ENCODE measurements at places on chromosomes 6 and 20. TPM values are rescaled to one million over a fixed set of nuclear protein-coding genes. Genes with fewer than 3 reads are reported as not detected.

Gene OOEP
- total RNA-seq = 0.47 TPM

Gene CENPW
- 54.1 TPM for total RNA-seq

DNA sequence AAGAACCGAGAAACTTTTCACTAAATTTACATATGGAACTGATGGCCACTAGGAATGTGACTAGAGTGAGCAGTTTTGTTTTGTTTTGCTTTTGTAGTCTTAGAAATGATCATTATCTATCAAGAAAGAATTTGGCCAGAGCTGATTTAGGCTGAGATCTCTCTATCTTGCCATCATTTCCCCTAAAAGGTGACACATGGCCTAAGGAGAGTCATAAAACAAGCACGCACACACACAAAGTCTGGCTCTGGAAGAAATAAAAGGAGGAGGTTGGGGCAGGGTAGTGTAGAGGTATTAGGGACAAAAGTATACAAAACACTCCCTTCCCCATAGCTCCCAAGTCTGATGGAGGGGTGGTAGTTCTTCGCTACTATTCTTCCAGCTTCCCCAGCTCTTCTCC lies 56.4 kb downstream of the RIPOR2 start:
- H3K27ac ChIP-seq = no peak overlapping the region
- H3K36me3 ChIP-seq = peaks cover 44% of the 10 kb centered on the region
- no peaks in the 10 kb centered on the region for H3K27me3 ChIP-seq
- no peak for DNase-seq
- no peak overlapping the region for H3K4me3 ChIP-seq
- peaks cover 72% of the 10 kb centered on the region for H3K4me1 ChIP-seq

GRCh38 chr6:21173031-21173430 lies 420.5 kb upstream of the SOX4 start:
- no peak for DNase-seq
- H3K27me3 ChIP-seq = no peaks in the 10 kb centered on the region
- no peaks in the 10 kb centered on the region for H3K4me1 ChIP-seq
- H3K4me3 ChIP-seq = no peak overlapping the region
- H3K36me3 ChIP-seq = no peaks in the 10 kb centered on the region

DNA sequence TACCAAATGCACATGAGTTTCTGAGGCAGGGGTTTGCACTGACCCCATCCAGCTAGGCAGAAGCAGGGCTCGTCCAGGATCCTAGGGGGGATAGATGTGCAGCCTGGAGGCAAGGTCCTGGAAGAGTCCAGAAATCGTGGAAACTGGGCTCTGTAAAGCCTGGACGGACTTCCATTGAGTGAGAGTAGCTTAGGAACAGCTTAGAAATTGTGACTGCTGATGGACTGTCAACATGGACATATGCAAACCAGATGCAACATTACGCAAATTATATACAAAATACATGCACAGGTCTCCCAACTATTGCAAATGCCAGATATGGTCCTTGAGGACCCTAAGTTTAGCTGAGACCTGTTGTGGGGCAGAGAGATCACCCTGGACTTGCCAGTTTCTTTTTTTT lies 4.8 kb upstream of the EMILIN3 start:
- no peaks in the 10 kb centered on the region for H3K36me3 ChIP-seq
- no peak for DNase-seq
- no peak overlapping the region for H3K27ac ChIP-seq
- H3K4me1 ChIP-seq = no peaks in the 10 kb centered on the region

GRCh38 chr20:16257021-16257420 lies 316.2 kb downstream of the KIF16B start:
- H3K4me1 ChIP-seq = no peaks in the 10 kb centered on the region
- H3K4me3 ChIP-seq = no peak overlapping the region
- no peak overlapping the region for H3K27ac ChIP-seq
- no peaks in the 10 kb centered on the region for H3K27me3 ChIP-seq
- DNase-seq = no peak

- no peak overlapping the region for H3K4me3 ChIP-seq
- no peaks in the 10 kb centered on the region for H3K4me1 ChIP-seq
- H3K36me3 ChIP-seq = no peaks in the 10 kb centered on the region
- no peaks in the 10 kb centered on the region for H3K27me3 ChIP-seq
These were observed 98.9 kb upstream of the ENPP5 start for GRCh38 chr6:46269447-46270229.

DNA sequence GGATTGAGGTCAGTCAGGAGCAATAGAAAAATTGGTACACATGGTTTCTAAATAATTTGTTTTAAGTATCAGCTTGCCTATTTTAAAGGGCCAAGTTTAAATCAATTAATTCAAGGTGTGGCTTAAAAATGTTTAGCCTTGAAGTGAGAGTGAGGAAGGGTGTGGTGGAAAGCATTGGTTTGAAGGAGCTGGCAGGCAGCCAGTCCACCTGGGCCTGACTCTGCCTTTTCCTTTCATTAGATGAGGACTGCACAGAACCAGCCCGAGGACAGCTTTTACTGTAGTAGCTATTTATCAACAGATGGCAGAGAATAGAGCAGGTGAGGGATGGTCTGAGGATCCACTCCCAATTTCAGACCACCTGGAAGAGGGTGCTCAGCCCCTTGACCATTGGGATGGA lies 42.4 kb downstream of the DHX35 start:
- H3K27ac ChIP-seq = no peak overlapping the region
- H3K4me1 ChIP-seq = peaks cover 5% of the 10 kb centered on the region
- no peaks in the 10 kb centered on the region for H3K27me3 ChIP-seq
- H3K4me3 ChIP-seq = no peak overlapping the region
- H3K36me3 ChIP-seq = peaks cover 7% of the 10 kb centered on the region

- H3K27me3 ChIP-seq = no peaks in the 10 kb centered on the region
- H3K4me3 ChIP-seq = no peak overlapping the region
- no peak overlapping the region for H3K27ac ChIP-seq
- no peaks in the 10 kb centered on the region for H3K4me1 ChIP-seq
- no peak for DNase-seq
These were observed 153.9 kb downstream of the RNASET2 start for GRCh38 chr6:166802401-166802800.

DNA sequence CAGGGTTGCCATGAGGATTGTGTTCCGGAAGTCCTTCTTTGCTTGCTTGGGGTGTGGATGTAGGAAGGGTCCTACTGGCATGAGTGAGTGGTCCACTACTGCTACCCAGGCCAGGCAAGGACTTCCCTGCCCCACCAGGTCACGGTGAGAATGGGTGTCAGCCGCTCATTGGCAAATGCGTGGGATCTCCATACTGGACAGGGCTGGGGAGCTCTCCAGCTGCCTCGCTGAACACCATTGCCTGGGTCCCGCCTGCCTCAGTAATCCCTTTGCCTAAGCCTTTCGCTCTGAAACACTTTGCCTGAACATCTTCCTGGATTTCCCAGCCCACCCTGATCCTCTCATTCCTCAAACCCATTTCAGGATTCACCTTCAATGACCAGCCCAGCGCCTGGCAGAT lies 59.5 kb downstream of the CTCFL start:
- no peaks in the 10 kb centered on the region for H3K4me1 ChIP-seq
- H3K27me3 ChIP-seq = no peaks in the 10 kb centered on the region
- H3K27ac ChIP-seq = no peak overlapping the region

GRCh38 chr6:16241321-16241689 lies 2.9 kb downstream of the GMPR start:
- H3K36me3 ChIP-seq = no peaks in the 10 kb centered on the region
- H3K4me1 ChIP-seq = peaks cover 25% of the 10 kb centered on the region
- H3K4me3 ChIP-seq = no peak overlapping the region

All from CD8-positive, alpha-beta memory T cell (primary cell).